ENCODE measurements at places on chromosomes 1 and 21.

- no peak for DNase-seq
Measured at GRCh38 chr21:29601047-29601446, 302.3 kb downstream of the BACH1 start.

DNA sequence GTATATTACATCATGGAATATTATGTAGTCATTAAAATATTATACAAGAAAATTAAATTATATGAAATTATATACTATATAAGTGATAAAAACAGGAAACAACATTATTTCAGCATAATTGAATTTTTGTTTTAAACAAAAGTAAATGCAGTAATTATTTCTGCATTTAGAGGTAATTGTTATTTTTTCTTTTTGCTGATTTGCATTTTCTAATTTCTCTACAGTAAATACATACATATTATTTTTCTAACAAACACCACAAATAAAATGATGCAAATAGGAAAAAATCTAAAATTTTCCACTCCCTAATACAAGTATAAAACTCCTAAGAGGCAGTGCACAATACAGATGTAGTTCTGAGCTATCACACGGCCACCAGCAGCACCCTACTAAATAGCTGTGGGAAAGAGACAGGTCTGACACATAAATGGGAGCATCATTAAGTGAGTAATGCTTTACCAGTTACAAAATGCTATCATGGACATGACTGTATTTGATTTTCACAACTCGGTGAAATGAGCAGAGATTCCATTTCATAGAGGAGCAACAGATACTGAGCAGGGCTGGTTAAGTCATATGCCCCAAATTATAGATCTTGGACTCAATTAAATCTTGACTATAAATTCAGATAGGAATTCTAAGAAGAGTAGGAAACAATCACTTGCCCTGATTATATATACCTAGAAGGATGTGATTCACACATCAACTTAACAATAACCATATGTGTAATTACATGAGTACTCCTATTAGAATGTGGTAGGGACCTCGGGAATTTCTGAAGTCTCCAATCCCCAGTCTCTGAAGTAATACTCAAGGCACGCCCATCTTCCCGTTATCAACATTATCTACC is 49.0 kb downstream of the NRIP1 start:
- no peak for DNase-seq

GRCh38 chr1:162398999-162399580 is 12.8 kb downstream of the SH2D1B start:
- DNase-seq, result no peak

GRCh38 chr21:35254765-35255138 is 205.7 kb upstream of the RUNX1 start:
- no peak for DNase-seq
